Activated T-cell treated with anti-CD3 and anti-CD28 coated beads, Interleukin-2, amount 50 U/mL, for 72 hours (primary cell): ENCODE measurements at places on chromosomes 5 and 9. TPM values are rescaled to one million over a fixed set of nuclear protein-coding genes. Genes with fewer than 3 reads are reported as not detected.

GRCh38 chr9:38337181-38337580 is 55.3 kb upstream of the ALDH1B1 start:
- no peak overlapping the region for H3K4me3 ChIP-seq
- peaks cover 7% of the 10 kb centered on the region for H3K4me1 ChIP-seq
- DNase-seq = no peak
- H3K36me3 ChIP-seq = no peaks in the 10 kb centered on the region
- peaks cover 7% of the 10 kb centered on the region for H3K27me3 ChIP-seq

DNA sequence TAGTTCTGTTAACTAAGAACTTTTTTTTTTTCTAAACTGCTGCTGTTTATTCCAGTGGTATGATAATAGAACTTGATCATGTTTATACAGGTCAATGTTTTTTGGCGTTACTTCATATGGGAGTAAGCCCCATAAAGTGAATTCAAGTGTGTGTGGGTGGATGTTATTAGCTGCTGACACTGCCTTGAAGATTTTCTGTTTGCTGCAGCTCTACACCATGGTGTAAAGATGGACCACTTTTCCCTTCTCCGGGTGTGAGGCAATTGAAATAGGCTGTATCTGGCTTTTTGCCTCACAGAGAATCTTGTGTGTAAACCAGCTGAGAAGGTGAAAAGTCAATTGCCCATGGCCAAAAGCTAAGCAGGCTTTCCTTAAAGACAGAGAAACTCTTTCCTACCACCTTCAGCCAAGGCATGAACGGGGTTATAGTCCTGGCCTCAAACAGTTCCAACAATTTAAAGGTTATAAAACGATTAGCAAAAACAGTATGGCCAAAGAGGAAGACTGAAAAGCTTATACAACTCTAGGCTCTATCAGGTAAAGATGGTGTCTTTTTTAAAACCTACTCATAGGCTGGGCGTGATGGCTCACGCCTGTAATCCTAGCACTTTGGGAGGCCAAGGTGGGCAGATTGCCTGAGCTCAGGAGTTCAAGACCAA is 33.9 kb upstream of the ABCA1 start:
- peaks cover 42% of the 10 kb centered on the region for H3K4me1 ChIP-seq
- H3K27ac ChIP-seq = peak overlapping the region; percentile 41
- peaks cover 10% of the 10 kb centered on the region for H3K27me3 ChIP-seq
- H3K4me3 ChIP-seq = peak overlapping the region; percentile 59
- H3K36me3 ChIP-seq = no peaks in the 10 kb centered on the region
- DNase-seq = peak; percentile 7

The ECM2 gene
- not detected for total RNA-seq

DNA sequence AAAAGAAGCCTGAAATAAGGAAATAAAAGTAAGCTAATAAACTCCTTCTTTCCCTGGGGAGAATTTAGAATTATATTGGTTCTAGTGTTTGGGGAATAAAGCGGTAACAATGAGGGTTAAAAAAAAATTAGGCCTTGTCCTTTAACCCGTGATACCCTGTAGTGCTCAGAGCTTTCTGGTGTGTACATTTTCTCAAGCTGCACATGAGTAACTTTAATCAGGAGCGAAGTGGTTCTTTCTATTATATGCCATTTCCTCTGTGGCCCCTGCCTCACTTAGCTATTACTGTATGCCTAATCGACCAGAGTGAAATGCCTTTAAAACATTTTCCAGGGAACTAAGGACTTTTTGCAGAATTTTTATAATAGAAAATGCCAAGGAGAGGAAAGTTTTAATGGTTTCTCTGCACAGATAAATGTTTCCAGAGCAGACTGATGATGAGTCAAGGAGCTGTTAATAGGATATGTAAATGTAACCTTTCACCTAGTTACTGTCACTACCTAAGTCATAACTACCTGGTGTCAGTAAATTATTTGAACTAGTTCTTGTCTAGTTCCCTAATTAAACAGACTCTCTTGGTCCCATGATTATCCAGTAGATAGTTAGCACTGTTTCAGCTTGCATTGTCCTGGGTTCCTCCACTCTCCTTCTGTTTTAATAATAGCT is 7.6 kb downstream of the PAM start:
- no peak for DNase-seq
- peaks cover 1% of the 10 kb centered on the region for H3K36me3 ChIP-seq
- peaks cover 80% of the 10 kb centered on the region for H3K4me1 ChIP-seq
- H3K4me3 ChIP-seq = peak overlapping the region; percentile 69
- H3K27ac ChIP-seq = peak overlapping the region; percentile 93
- no peaks in the 10 kb centered on the region for H3K27me3 ChIP-seq

DNA sequence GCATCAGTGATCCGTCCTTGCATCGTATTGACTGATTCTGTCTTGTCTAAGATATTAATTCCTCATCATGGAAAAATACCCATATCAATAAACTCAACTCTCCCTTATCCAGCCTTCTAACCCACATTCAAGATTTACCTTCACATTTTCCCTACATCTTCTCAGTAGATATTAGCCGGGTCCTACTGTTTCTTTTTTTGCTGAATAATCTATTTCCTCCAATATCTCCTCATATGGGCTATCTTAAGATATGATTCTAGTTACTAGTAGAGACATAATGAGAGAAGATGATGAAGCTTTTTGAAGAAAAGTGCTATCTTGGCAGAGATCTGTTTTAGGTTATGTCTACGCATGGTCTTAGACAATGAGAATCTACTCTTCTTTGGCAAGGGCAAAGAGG is 785.8 kb downstream of the BRINP1 start:
- no peaks in the 10 kb centered on the region for H3K27me3 ChIP-seq
- no peaks in the 10 kb centered on the region for H3K4me1 ChIP-seq
- no peak for DNase-seq
- no peak overlapping the region for H3K4me3 ChIP-seq
- H3K36me3 ChIP-seq = peaks cover 2% of the 10 kb centered on the region
- no peak overlapping the region for H3K27ac ChIP-seq

DNA sequence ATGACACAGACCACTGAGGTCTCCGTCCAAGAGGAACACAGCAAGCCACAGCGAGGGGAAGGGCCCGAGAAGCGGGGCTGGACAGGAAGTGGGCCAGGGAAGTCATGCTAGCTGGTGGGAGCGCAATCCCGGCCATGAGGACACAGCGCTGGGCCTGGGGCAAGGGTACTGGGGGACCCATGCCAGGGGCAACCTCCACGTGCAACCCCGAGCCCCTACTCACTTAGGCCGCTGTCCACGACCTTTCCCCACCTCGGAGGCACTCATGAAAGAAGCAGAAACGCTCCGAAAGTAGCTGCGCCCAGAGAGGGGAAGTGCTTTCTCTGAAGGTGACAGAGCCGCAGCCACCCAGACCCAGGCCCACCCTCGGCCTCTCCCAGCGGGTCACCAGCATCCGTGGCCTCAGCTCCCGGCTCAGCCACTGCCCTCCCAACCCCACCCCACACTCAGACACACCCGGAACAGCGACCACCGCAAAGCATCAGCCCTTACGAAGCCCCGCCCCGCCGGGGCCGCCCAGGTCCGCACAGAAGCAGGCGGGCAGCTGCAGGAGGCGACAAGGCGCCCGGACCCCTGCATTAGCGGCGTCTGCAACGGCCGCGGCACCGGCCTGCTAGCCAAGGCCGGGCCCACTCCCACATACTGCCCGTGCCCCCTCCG is 782 bp downstream of the BICD2 start:
- no peaks in the 10 kb centered on the region for H3K27me3 ChIP-seq
- H3K4me1 ChIP-seq = peaks cover 61% of the 10 kb centered on the region
- peak; percentile 49 for DNase-seq

DNA sequence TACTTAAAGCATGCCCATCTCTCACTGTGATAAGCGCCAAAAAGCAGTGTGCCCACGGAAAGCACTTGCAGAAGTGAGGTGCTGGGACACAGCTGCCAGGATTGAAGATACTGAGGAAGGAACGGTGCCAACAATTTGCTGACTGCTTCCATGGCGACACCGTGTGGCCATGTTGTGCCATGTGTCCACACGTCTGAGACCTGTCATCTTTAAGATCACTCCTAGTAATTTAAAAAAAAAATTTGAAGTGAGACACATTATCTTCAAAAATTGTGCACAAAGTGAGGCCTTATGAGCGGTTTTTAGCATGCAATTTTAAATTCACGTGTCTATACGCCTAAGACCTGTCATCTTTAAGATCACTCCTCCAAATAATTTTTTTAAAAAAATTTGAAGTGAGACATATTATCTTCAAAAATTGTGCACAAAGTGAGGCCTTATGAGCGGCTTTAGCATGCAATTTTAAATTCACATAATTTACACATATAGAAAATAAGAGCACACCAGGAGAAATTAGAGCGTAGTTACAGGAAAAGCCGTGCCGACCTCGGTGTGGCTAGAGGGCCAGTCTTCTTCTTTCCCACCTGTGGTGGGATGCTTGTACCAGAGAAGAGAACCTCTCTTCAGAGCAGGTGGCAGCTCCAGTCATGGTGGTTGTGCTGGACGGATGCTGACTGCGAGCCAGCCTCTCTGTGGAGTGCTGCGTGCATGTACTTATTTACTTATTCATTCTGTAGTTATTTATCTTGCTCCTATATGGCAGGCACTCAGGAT is 21.4 kb upstream of the FLT4 start:
- peaks cover 11% of the 10 kb centered on the region for H3K4me1 ChIP-seq
- H3K36me3 ChIP-seq = no peaks in the 10 kb centered on the region
- no peak overlapping the region for H3K27ac ChIP-seq
- peak; percentile 59 for DNase-seq
- H3K27me3 ChIP-seq = peaks cover 9% of the 10 kb centered on the region
